ENCODE measurements at places on chromosomes 1 and 21. TPM values are rescaled to one million over a fixed set of nuclear protein-coding genes. Genes with fewer than 3 reads are reported as not detected.
A peak's percentile ranks its signal among the peaks of the same experiment; 100 is the strongest.

KRTAP19-3 gene
- not detected for total RNA-seq

JAM2 gene
- not detected for total RNA-seq

EDN2 gene
- total RNA-seq: not detected

- peaks cover 20% of the 10 kb centered on the region for H3K36me3 ChIP-seq
- peak overlapping the region; percentile 81 for H3K27ac ChIP-seq
- no peak for DNase-seq
- H3K27me3 ChIP-seq: no peaks in the 10 kb centered on the region
Observed at GRCh38 chr1:13703128-13703513, 3.1 kb downstream of the PRDM2 start.

MYOC gene
- not detected for total RNA-seq

GRCh38 chr1:98277118-98277517, 356.3 kb upstream of the DPYD start:
- no peaks in the 10 kb centered on the region for H3K4me1 ChIP-seq
- DNase-seq: no peak
- no peaks in the 10 kb centered on the region for H3K36me3 ChIP-seq
- H3K27ac ChIP-seq: no peak overlapping the region

GRCh38 chr1:201634261-201634660, 95.3 kb downstream of the NAV1 start:
- no peak overlapping the region for H3K27ac ChIP-seq
- no peaks in the 10 kb centered on the region for H3K36me3 ChIP-seq
- no peak overlapping the region for H3K4me3 ChIP-seq
- no peak for DNase-seq

GRCh38 chr1:160633330-160633903, 13.4 kb downstream of the SLAMF1 start:
- DNase-seq: no peak
- peak overlapping the region; percentile 90 for H3K27ac ChIP-seq
- H3K36me3 ChIP-seq: peaks cover 88% of the 10 kb centered on the region
- H3K27me3 ChIP-seq: no peaks in the 10 kb centered on the region
- H3K4me3 ChIP-seq: peak overlapping the region; percentile 0

HTR6 gene
- total RNA-seq: not detected

GRCh38 chr21:35980821-35981220, 79.5 kb downstream of the SETD4 start:
- no peaks in the 10 kb centered on the region for H3K36me3 ChIP-seq
- H3K27me3 ChIP-seq: peaks cover 6% of the 10 kb centered on the region
- H3K4me3 ChIP-seq: no peak overlapping the region
- H3K4me1 ChIP-seq: no peaks in the 10 kb centered on the region
- no peak for DNase-seq

Measured in activated CD8-positive, alpha-beta T cell treated with anti-CD3 and anti-CD28 coated beads, Interleukin-2, amount 10 ng/mL, durations not matched to agents 7 days and 5 days (primary cell).